ENCODE measurements at places on chromosomes 16 and 17.

DNA sequence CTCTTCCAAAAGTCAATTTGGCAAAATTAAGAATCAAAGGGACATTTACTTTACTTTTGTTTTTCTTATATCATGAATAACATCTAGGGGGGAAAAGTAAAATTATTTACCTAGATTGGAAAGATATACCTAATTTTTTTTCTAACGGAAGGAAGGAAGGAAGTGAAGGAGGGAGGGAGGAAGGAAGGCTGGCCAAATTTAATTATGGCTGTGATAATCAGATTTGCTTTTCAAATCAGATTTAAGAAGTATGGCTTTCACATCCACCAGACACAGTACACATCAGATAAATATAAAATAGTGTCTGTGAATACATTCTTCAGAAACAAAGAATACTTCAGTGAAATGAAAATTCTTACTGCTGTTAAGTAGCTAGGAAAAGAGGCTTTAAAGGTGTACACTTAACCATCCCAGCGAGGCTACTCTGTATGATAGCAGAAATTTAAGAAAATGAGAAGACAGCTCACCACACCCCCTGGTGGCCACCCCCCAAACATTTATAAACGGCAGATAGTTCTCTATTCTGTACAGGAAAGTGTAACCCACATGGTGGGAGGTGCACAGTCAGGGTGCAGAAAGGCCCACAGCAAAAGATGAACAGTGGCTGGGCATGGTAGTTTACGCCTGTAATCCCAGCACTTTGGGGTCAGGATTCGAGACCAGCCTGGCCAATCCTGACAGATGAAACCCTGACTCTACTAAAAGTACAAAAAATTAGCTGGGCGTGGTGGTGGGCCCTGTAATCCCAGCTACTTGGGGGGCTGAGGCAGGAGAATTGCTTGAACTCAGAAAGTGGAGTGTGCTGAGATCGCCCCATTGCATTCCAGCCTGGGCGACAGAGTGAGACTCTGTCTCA lies 150.8 kb downstream of the SSH2 start:
- DNase-seq: peak; percentile 78

- DNase-seq: no peak
These were observed 701 bp upstream of the MRC2 start for GRCh38 chr17:62626719-62627218.

DNA sequence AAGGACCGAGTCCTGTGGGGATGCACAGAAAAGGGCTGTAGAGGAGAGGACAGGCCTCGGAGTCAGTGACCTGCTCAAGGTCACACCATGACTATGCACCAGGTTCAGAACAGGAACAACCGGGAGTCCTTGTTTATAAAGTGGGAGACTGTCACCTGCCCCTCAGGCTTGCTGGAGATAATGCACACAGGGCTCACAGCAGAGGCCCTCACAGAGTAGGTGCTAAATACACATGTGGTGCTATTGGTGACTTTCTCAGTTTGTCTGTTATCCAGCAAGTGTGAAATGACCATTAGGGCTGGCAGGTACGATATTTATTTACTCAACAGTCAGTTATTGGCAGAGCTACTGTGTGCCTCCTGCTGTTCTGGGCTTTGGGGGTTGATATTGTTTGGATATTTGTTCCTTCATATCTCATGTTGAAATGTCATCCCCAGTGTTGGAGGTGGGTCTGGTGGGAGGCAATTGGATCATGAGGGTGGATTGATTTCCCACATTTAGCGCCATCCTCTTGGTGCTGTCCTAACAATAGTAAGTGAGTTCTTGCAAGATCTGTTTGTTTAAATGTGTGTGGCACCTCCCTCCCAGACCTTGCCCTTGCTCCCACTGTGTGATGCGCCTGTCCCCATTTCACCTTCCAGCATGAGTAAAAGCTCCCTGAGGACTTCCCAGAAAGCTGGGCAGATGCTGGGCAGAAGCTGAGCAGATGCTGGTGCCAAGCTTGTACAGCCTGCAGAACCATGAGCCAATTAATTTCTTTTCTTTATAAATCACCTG lies 162.1 kb upstream of the MPHOSPH6 start:
- no peak for DNase-seq

- DNase-seq: peak; percentile 41
These were observed 948 bp downstream of the UTP18 start for GRCh38 chr17:51261024-51261963.

DNA sequence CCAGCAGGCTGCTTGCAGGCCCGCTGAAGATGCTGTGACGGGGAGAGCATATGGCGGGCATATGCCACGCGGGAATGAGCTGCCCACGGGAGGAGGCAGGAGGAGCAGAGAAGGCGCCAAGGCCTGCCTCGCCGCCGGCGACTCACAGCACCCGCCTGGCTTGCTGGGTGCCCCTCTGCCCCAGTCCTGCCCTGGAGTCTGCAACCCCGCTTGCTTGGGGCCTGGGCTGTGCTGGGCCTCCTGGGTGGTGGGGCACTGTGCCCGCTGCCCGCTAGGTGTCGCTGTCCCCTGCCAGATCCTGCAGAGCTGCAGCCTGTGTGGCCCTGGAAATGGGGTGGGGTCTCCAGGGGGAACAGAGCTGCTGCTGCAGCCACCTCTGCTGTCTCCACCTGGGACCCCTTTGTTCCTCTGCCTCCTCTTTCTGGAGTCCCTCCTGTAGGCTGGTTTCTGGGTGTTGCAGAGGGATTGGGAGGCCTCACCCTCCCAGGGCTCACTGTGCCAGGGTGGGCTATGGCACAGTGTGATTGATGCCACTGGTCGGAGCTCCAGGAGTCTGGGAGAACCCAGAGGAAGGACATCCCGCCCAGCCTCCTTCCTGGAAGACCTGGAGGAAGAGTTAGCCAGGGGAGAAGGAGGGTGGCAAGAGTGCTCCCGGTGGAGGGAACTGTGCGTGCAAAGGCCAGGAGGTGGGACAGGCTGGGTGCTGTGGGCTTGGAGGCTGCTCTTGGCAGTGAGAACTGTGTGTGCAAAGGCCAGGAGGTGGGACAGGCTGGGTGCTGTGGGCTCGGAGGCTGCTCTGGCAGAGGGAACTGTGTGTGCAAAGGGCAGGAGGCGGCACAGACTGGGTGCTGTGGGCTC lies 141.0 kb upstream of the CIBAR2 start:
- DNase-seq: peak; percentile 50

DNA sequence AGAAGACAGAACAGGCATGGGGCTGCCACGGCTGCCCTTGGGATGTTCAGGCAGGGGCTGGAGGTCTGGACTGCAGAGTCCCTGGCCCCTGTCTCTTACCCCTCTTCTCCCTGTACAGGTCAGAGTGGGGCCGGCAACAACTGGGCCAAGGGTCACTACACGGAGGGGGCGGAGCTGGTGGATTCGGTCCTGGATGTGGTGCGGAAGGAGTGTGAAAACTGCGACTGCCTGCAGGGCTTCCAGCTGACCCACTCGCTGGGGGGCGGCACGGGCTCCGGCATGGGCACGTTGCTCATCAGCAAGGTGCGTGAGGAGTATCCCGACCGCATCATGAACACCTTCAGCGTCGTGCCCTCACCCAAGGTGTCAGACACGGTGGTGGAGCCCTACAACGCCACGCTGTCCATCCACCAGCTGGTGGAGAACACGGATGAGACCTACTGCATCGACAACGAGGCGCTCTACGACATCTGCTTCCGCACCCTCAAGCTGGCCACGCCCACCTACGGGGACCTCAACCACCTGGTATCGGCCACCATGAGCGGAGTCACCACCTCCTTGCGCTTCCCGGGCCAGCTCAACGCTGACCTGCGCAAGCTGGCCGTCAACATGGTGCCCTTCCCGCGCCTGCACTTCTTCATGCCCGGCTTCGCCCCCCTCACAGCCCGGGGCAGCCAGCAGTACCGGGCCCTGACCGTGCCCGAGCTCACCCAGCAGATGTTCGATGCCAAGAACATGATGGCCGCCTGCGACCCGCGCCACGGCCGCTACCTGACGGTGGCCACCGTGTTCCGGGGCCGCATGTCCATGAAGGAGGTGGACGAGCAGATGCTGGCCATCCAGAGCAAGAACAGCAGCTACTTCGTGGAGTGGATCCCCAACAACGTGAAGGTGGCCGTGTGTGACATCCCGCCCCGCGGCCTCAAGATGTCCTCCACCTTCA lies 11.7 kb downstream of the TUBB3 start:
- DNase-seq: no peak

DNA sequence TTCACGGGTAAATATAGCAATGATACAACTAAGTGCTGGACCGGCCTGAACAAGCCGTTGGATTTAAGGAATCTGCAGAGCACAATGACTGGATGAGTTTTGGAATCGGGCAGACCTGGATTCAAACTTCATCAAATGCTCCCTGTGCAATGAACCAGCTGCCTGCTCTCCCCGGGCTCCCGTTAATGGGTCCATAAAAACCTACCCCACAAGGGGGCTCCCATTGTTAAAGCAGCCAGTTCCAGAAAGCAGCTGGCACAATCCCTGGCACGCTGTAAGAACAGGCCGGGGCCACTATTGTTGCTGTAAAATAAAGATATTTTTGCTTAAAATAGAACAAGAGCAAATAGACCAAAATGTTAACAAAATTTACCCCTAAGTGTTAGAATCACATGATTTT lies 131.9 kb downstream of the C16orf95 start:
- DNase-seq: no peak

DNA sequence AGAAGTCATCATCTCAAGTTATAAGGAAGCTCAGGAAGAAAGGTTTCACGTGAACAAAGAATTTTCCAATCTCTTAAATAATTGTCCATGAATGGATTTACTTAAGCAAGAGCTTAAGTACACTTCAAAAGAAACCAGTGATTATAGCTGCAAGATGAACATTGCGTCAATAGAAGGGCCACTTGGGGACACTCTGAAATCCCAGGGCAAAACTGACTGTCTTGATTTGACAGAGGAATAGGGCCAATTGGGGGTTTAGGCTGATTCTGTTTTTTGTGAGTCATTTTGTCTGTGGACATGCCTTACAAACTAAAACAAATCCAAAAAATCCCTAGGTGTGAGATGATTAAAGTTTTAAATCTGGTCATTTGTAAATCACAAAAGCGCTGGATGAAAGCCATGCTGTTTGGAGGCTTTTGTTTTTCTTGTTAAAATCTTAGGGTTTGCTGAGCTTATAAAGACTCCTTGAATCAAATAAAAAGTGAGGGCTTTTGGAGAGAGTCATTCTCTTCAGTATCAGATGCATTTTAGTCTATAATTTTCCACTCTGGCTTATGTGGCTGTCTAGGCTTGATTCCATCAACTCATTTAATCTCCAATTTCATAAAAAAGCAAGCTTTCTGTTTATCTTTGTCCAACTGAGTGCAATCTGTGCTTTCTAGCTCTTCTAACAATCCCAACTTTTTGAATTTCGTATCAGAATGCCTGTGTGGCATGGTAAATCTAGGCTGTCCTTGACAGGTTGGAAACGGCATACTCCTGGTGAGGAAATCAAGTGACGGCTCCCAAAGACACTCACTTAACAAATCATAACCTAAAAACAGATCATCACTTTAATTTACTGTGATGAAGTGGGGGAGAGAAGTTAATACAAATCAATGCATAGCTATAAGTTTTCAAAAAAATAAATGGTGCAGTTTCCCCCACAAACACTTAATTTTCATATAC lies 98.2 kb upstream of the SOX9 start:
- no peak for DNase-seq

DNA sequence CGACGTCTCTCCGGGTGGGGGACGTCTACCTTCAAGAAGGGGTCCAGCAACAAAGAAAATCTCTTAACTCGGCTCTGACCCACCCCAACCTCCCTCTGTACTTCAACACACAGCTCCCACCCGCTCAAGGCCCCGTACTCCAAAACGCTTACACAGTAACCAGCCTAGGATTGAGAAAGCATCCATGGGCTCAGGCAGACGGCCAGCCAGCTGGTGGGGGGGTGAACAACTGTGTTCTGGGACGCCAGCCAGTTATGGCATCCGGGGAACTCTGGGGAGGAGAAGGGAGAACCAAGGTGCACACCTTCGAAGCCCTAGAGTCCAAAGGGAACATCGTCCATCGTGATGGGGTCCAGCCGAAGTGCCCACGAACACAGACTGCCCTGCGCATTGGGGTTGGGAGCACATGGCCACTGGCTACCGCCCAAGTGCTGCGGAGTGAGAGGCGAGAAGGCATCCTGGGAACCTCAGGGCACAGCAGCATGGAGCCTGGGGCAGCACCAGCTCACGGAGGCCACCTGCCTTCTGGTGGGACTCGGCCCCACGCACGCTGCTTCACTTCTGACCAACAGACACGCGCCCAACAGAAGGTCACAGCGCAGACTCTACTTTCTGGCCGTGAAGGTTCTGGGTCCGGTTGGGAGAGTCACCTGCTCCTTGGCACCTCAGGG lies 14.3 kb downstream of the SLC16A3 start:
- DNase-seq: no peak

- no peak for DNase-seq
These were observed 8.5 kb downstream of the C17orf100 start for GRCh38 chr17:6660101-6660500.

DNA sequence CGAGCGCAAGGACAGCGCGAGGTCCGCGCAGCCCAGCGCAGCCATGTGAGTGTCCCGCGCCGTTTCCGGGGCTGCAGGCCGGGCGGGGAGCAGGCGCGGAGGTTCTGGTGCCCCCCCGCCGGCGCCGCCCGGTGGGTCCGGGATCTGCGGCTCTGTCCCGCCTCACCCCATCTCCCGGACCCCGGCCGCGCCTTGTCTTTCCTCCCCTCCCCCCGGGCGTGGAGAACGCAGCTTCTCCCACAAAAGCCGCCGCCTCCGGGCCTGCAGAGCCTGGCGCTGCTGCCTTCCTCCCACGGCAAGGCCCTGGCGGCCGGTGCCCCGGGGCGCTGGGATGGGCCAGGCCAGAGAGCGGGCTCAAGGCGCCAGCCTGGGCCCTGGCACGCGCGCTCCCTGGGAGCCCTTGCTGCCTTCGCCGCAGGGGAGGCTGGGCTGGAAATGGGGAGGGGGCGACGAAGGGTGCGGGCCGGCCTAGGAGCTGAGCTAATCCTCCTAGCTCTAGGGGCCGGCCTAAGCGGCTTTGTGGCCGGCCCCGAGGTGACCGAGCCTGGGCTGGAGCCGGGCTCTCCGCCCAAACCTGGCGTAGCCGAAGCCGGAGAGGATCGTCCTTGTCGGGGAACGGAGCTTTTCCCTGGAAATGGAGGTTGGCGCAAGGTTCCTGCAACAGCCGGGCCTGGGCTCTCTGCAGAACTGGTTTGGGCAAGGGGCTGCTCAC lies 397 bp downstream of the RIPOR1 start:
- DNase-seq: no peak

- no peak for DNase-seq
These were observed 7.6 kb upstream of the SEC14L1 start for GRCh38 chr17:77133087-77133638.

- no peak for DNase-seq
These were observed 7.1 kb upstream of the ASGR1 start for GRCh38 chr17:7186241-7186640.

DNA sequence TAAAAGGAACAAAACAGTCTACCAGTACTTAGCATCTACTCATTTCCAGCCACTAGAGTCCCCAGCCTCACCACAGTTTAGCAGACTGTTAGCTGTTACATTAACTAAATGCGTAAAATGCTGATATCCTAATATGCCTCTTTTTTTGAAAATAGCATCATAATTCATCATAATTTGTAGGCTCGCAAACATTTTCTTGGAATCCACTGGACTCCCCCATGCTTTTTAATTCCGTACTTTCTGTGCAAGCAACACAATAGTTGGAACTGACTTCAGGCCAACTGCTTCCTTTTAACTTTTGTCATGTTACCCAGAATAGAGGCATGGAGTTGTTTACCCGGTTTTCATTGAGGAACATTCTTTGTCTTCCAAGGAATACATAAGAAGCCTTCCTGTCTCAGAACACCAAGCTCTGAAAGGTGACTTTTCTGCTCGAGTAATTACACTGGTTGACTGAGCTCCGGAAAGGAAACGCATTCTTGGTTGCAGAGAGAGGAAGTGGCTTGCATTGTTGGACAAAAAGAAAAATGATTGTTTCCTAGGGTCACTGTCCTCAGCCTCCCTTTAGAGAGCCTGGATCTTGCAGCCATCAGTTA lies 30.9 kb upstream of the SEC14L1 start:
- DNase-seq: no peak

GRCh38 chr17:29124135-29124924 lies 55.9 kb downstream of the MYO18A start:
- DNase-seq: no peak

All from stimulated activated CD4-positive, alpha-beta T cell treated with anti-CD3 and anti-CD28 coated beads, Interleukin-1b, Interleukin-23, amount 100 ng/mL, for 1 hour (primary cell).